ENCODE measurements at places on chromosomes 3 and 15.

DNA sequence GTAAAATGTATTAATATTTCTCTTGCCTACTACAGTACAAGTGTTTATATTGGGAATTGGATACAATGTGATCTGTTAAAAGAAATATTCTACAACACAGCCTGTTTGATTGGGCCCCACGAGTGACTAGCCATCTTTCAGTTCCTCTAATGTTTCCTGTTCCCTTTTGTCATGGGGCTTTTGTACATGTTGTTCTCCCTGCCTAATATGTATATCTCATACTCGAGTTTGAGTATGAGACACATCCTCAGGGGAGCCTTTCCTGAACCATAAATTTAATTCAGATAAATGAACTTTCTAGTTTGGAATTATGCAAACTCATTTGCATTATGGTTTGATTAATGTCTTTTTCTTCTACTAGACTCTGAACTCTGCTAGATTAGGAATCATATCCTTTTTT, 65.5 kb downstream of the MEF2A start:
- no peak for DNase-seq

DNA sequence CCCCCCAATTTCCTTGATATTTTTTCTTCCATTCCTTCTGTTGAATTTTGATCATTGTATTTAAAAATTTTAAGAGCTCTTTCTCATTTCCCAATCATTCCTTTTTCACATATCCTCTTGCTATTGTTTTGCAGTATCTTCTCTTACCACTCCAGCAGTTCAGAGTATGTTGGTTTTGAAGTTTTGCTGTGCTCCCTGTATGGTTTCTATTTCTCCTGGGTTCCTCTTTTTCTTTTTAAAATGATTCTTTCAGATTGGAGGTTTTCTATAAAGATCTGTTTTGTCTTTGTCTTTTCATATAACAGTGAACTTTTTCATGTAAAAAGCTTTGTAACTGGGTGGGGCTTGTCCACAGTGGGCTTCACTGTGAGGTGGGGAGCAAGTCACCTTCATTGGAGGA, 12.8 kb downstream of the USP3 start:
- DNase-seq, result no peak

- no peak for DNase-seq
Measured at GRCh38 chr3:125168711-125169393, 43.7 kb downstream of the SLC12A8 start.

GRCh38 chr3:165128544-165128943, 50.2 kb upstream of the SI start:
- DNase-seq, result no peak

GRCh38 chr15:100005715-100006114, 272.5 kb upstream of the LYSMD4 start:
- DNase-seq, result no peak

GRCh38 chr3:58999134-58999773, 50.6 kb downstream of the CFAP20DC start:
- no peak for DNase-seq

DNA sequence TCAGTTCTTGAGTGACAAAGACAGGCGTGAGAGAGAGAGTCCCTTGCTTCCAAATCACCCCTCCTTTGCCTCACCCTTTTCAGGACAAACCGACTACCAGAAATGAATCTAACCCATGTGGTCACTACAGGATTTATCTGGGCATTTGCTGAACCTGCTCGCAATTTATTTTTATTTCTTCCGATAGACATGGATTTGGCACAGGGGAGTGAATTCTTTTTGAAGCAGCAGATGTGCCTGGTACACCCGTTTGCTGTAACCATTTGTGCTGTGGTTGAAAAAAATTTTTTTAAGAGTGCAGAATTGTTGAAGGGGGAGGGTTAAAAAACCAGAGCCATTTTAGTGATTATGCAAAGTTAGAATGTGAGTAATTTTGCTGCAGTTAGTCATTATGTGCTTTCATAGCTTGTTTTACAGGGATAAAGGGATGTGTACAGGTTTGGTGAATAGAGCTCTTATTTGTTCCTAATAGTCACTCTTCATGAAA, 442.0 kb downstream of the LPP start:
- no peak for DNase-seq

GRCh38 chr15:68386587-68387288, 45.2 kb downstream of the ITGA11 start:
- DNase-seq, result no peak

- DNase-seq, result no peak
Measured at GRCh38 chr3:42873221-42873982, 2.3 kb downstream of the CYP8B1 start.

DNA sequence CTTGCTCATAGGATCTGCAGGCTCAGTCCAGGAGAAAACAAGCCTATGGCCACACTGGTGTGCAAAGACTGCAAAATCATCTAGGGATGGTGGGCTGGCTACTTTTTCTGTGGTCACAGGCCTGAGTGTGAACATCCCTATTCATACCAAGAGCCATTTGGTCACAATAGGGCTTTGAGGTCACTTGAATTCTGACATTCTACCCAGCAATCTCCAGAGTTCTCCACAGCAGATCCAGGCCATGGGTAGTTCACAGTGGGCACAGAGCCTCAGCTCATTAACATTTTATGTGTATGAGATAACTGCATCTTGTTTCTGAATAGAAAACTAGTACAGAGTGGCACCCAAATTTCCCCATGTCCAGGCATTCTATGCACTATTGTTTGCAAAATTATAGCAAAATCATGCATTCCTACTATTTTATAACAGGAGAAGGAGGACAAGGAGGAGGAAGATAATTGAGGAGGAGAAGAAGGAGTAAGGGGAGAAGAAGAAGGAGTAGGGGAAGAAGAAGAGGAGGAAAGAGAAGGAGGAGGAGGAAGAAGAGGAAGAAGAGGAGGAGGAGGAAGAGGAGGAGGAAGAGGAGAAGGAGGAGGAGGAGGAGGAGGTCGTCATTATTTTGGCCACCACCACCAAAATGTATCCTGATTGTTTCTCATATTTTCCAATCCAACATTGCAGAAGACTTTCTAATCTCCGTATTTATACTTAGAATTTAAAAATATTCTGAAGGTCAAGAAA, 129.0 kb downstream of the SEMA6D start:
- no peak for DNase-seq

DNA sequence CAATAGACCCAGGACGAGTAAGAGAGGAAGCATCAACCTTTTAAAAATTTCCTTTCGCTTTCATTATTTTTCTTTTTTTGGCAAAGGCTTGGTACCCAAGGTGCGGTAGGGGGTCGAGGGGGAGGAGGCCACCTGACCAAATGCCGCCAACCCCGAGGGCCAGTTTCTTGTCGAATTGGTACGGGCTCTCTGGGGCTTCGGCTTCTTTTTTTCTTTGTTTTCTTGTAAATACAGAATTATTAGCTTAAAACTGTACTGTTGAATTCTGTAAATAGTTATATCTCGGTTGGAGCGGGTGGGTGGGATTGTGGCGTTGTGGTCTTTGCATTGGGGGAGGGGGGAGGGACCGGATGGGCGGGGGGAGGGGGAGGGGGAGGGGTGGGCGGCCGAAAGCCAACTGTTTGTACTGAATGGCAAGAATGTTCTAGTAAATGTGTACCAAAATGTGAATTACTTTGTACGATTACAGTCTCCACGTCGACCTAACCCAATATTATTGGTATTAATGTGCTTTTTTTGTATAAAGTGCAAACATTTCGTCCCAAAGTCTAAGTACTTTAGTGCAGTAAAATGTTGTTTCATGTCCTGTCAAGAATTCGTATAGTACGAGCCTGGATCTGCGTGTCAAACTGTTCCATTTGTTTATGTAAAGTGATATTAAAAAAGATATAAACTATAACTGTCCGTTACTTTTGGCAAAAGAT, 4.7 kb downstream of the ZIC1 start:
- no peak for DNase-seq

DNA sequence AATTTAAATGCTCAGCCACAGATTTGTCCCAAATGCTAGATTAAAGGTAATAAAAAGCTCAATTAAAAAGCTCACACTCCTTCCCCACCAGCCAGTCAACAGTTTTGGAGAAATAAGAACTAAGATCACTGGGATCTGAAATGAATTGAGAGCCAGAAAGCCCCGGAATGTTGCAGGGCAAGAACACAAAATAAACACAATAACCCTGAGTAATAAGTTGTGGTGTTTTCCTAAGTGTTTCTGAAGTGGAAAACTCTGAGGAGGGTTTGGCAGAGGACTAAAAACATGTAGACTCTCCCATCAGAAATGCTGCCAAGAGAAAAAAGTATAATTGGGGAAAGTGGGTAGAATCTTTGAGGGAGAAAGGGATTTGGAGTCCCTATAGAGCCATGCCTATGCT, 127.8 kb downstream of the ABI3BP start:
- no peak for DNase-seq

- no peak for DNase-seq
Measured at GRCh38 chr3:98508582-98508981, 11.1 kb downstream of the OR5K2 start.

DNA sequence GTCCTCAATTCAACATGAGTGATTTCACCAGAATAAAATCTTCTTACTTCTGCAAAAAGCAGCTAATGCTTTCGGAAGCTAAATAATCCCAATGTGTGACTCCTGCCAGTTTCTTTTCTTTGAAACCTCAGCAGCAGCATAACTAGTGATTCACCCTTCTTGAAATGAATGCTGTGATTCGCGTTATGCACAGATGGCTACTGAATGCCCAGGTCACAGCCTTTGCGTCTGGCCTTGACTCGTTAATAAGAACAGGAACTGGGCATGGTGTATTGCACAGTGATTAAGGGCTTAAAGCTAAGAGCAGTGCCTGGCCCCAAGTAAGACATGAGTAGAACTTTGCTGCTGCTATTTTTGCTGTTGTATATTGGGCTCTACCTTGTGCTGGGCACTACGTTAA, 19.0 kb downstream of the CGNL1 start:
- no peak for DNase-seq

- DNase-seq, result no peak
Measured at GRCh38 chr3:106850437-106850836, 526.8 kb upstream of the CCDC54 start.

- no peak for DNase-seq
Measured at GRCh38 chr3:138960417-138960852, 13.4 kb downstream of the FOXL2NB start.

GRCh38 chr3:168859143-168859542, 763.4 kb upstream of the GOLIM4 start:
- DNase-seq, result no peak

DNA sequence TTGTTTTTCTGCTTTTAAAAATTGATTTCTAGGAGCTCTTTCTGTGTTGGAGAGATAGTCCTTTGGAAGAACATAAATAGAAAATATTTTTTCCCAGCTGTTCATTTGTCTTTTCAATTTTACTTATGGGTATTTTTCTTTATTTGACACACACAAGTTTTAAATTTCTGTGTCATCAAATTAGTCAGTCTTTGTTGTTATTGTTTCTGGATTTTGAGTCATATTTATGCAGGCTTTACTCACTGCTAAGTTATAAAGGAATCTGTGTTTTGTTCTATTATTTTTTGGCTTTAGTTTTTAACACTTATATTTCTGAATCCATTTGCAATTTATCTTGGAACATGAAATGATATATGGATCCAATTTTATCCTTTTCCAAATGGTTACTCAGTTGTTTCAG, 5.9 kb upstream of the GHSR start:
- no peak for DNase-seq

- DNase-seq, result no peak
Measured at GRCh38 chr15:78244101-78244500, 9.7 kb upstream of the ACSBG1 start.

- no peak for DNase-seq
Measured at GRCh38 chr3:31288641-31289100, 244.1 kb upstream of the STT3B start.

GRCh38 chr3:153287017-153287416, 125.0 kb downstream of the RAP2B start:
- DNase-seq, result no peak

DNA sequence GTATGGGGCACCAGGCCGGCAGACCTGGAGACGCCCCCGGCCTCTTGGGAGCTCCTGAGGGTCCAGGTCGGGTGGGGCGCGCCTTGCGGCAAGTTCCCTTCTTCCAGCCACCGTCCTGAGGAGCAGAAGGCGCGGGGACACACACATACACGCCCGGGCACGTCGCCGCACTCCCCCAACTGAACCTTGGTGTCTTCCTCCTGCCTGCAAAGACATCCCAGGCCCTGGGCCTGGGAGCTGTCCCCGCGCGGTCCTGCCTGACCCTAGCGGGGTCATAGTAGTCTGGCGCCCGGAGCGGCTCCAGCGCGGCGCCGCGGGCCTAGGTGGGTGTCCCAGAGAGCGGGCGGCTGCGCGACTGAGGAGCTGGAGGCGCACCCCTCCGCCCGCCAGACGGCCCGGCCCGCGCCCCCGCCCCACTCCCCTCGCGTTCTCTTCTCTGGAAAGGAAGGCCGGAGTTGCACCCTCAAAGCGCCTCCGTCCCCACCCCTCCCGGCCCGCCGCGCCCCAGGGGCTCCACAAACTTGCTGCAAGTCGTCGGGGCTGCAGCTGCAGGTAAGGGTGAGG, 185.9 kb upstream of the LINGO1 start:
- DNase-seq, result no peak

GRCh38 chr3:52423173-52423572, 21.7 kb downstream of the SEMA3G start:
- DNase-seq, result no peak

GRCh38 chr3:23811919-23812318, 6.2 kb downstream of the UBE2E1 start:
- no peak for DNase-seq

- DNase-seq, result no peak
Measured at GRCh38 chr3:43758592-43759225, 68.0 kb downstream of the ABHD5 start.

DNA sequence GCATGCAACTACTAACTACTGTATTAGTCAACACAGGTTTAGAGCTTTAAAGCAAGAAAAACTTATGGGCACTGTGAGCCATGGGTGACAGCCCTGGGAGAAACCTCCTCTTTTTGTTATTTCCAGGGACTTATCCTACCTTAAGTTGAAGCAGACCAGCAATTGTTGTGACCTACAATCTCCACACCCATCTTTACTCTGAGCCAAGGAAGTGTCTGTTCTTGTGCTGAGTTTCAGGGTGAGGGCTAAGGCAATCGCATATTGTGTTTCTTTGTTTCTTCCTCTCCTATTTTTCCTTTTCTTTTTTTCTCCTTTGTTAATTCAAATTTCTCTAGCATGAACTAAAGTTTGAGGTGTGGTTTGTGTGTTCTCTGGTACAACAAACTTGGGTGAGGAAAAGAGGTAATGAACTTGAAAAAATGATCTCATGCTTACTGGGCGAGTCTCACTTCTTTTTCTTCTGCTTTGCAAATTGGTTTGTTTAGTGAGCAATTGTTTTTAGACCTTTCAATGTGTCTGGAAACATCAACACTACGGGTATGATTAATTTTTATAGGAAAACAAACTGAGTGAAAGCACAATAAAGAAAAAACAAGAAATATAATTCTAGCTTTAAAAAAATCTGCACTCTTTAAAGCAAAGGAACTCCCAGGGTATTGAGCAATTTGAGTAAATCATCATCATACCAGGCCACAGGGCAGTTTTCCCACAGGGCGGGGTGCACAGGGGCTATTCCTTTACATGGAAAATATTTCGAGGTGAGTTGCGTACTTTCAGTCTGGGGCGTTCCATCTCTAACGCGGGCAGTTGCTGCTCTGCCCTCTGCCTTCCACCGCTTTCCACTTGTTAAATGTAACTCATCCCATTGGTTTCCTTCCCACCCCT, 2.7 kb downstream of the UPK1B start:
- no peak for DNase-seq

GRCh38 chr3:191721990-191722389, 261.0 kb downstream of the PYDC2 start:
- DNase-seq, result no peak

- DNase-seq, result no peak
Measured at GRCh38 chr3:46280105-46280797, 38.0 kb downstream of the CCR3 start.

Data from activated T-cell treated with anti-CD3 and anti-CD28 coated beads for 1 hour (primary cell).